Activated T-helper 9 cell treated with anti-CD3 and anti-CD28 coated beads, Interleukin-2, amount 50 U/mL, for 16 hours (primary cell): ENCODE measurements at places on chromosomes 16 and 17.

DNA sequence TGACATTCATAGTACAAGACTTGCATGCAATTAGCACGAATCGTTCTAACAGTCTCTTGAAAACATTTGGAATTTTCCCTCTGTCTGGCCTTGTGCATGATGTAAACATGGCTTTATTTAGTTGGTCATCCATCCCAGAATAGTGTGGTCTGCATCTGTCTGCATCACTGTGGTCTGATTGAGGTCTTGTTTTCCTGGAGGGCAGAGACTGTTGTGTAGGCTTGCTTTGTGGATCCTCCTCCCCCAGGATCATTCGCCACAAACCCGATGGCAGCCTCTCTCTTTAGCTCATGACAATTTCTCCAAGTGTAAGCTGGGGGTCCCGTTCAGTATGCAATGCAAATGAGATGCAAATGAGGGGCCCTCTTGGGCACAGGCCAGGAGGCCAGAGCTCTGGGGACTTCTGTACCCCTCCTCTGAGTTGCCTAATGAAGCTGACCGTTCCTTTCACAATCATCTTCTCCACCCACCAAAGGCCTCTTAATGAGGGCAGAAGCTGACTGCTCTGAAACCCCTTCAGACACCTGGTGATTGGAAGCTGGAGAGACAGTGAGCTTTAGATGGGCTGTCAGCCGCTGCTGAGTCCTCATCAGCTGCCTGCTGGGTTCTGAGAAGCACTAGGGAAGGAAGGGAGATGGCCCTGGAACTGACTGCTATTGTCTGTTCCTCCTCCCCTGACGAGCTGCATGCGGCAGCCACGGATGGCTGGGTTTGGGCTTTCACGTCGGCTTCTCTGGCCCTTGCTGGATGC is 201.2 kb upstream of the CACNG3 start:
- no peak for DNase-seq

GRCh38 chr17:49779739-49780231 is 8.7 kb upstream of the KAT7 start:
- DNase-seq = no peak

DNA sequence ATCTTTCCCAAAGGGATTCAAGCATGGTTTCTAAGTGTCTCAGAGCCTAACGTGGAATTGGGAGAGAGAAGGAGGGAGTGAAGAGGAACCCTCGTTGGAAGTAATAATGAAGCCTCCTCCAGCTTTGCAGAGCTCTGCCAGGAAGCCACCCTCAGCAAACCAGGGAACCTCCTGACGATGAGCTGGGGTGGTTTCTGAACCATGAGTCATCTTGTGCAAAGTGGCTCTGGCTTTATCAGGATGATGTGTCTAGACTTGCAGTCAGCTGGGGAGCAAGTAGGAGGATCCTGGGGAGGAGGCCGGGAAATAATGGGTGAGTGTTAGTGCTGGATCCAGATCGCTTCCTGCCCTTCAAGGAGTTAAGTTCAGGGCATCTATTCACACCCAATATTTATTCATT is 191.7 kb upstream of the RBFOX1 start:
- no peak for DNase-seq

GRCh38 chr17:50586421-50587247 is 26.1 kb downstream of the CACNA1G start:
- DNase-seq = no peak

- no peak for DNase-seq
Observed at GRCh38 chr17:31491376-31492131, 100.1 kb downstream of the RAB11FIP4 start.
